ENCODE measurements at places on chromosomes 16 and 17.

GRCh38 chr16:66274335-66275110 is 92.0 kb upstream of the CDH5 start:
- no peak for DNase-seq

DNA sequence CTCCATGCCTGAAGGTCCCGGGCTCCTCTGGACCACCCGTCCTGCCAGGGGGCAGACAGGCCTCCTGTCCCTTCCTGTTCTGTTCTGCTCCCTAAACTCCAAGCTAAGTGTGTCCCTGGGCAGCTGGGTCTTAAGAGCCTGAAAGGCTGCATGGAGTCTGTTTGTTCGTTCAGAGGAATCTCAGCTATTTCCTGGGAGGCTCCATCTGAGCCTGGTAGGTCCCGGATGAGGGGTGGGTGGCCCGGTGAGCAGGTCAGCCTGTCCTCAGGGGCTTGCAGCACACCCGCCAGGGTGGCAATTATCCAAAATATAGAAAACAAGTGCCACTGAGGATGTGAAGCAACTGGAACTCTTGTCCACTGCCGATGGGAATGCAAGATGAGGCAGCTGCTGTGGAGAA is 12.6 kb downstream of the ACTG1 start:
- no peak for DNase-seq

DNA sequence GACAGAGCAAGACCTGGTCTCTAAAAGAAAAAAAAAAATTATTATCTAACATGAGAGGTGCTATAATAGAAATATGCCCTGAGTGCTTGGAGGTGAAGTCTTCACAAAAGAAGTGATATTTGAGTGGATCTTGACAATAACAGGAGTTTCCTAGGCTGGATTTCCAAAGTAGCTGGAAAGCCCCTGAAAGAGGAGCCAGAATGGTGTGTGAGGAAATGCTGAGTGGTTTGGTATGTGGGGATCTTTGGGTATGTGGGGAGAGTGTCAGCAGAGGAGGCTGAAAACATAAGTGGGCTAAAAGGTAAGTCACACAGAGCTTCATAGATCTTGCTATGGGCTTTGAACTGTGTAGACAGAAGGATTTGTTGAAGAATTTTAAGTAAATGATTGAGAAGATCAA is 100.1 kb downstream of the YPEL2 start:
- DNase-seq, result no peak

- no peak for DNase-seq
Observed at GRCh38 chr17:74571621-74572270, 4.4 kb upstream of the CD300H start.

GRCh38 chr17:82058230-82058854 is 6.6 kb downstream of the GPS1 start:
- no peak for DNase-seq

DNA sequence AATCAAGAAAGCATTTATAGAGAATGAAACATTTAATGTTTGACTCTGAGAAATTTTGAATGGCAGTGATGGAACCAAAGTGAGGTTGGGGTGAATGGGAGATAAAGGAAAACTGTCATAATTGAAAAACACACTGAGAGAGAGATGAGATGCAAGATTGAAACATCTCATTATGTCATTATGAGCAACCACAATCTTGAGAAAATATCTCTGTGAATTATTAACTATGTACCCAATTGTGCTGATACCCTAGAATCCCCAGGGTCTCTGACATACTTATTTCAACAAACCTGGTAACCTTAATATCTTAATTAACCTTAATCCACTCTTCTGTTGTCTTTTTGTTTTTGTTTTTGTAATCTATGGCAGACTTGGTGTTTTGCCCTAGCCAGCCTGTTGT is 143.5 kb upstream of the HLF start:
- no peak for DNase-seq

- DNase-seq, result no peak
Observed at GRCh38 chr17:82502207-82502606, 17.3 kb upstream of the FOXK2 start.

DNA sequence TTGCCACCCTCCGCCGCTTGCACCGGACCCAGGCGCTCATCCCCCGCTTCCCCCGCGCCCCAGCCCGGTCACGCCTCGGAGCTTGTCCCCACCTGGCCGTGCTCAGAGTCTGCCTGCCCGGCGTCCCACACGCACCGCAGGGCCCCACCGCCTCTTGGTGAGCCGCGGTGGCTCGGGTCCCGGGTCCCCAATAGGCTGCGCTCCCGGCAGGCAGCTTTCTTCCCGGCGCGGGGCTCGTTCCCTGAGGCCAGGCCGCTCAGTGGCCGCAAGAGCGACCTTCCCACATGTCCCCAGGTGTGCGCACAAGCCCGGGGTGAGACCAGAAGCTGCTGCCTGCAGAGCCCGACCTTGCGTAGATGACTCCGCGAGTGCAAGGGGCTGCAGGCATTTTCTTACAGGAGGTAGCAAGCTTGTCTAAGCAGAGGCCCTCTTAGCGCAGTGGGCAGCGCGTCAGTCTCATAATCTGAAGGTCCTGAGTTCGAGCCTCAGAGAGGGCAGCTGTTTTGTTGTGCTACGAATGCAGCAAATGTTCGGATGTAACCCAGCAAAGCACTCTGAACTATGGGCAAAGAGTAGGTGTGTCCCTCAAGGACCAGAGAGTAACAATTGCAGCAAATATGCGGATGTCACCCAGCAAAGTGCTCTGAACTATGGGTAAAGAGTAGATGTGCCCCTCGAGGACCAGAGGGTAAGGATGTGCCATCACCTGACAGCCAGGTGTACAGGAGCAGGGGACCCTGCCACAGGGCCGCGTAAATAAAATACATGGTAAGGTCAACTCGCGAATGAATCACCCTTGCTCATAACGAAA is 15.6 kb downstream of the TLE7 start:
- DNase-seq, result no peak

- no peak for DNase-seq
Observed at GRCh38 chr17:4721203-4722135, 9.8 kb upstream of the MED11 start.

- no peak for DNase-seq
Observed at GRCh38 chr17:57441270-57441600, 184.9 kb downstream of the MSI2 start.

DNA sequence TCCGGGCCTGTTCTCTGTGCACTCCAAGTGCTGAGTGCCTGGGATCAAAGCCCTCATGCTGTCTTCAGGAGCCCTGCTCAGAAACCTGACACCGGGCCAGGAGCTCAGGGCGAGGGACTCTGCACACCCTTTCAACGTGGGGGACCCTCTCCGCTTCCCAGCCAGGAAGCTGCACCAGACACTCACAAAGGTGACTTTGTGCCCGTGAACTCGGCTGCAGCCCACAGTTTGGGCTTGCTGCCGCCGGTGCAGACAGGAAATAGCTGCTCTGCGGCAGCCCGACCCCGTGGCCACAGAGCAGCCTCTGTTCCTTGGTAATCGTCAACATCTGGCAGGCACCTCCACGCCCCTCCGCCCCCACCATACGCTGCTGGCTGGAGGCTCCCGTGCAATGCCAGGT is 93.4 kb upstream of the METRNL start:
- no peak for DNase-seq

- no peak for DNase-seq
Observed at GRCh38 chr16:68206245-68206644, 29.7 kb downstream of the ESRP2 start.

- DNase-seq, result no peak
Observed at GRCh38 chr17:61492759-61493526, 40.7 kb downstream of the TBX4 start.

DNA sequence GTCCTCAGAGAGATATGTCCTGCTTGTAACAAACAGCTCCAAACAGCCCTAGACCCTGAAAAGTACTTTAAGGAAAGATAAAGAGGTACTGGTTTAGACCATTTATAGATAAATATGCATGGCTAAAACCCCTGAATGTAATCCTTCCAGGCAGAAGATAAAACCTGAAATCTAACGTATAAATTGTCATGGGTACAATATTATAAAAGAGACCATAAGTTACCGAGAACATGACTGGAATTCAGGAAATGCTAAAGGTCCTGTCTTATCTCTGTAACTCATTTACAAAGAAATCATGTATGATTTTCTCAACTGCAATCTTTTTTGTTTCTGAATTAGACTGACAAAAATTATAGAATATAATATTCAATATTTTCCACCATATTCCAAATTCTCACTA is 9.2 kb upstream of the KANSL1 start:
- DNase-seq, result no peak

GRCh38 chr17:56648806-56649205 is 55.3 kb downstream of the NOG start:
- DNase-seq, result no peak

DNA sequence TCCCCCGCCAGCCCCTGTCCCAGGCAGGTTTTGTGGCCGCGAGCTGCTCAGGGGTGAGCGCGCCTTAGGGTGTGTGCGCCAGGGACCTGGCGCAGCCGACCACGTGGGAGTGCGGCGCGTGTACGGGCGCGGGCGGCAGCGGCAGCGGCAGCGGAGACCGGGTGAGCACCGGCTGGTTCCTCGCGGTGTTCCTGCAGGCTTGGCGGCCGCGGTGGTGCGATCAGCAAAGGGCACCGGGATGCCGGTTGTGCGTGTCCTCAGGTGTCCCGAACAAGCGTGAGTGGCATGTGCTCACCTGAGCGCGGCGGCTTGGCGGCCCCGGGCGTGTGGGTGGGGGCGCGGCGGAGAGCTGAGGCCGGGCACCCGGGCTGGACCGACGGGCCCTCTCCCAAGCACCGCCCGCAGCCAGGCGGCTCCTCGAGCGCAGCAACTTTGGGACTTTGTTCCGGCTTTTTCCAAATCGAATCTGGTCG is 381 bp upstream of the HSD11B2 start:
- DNase-seq, result no peak

DNA sequence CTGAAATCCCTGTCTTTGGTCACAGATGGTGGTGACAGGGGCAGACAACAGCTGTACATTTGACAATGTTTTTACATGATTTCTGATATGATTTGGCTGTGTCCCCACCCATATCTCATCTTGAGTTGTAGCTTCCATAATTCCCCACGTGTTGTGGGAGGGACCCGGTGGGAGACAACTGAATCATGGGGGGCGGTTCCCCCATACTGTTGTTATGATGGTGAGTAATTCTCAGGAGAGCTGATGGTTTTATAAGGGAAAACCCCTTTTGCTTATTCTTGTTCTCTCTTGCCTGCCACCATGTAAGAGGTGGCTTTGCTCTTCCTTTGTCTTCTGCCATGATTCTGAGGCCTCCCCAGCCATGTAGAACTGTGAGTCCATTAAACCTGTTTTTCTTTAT is 353.9 kb downstream of the CPPED1 start:
- no peak for DNase-seq

- no peak for DNase-seq
Observed at GRCh38 chr16:11914210-11915113, 1.3 kb downstream of the GSPT1 start.

- DNase-seq, result no peak
Observed at GRCh38 chr16:88476817-88477397, 23.8 kb downstream of the ZFPM1 start.

DNA sequence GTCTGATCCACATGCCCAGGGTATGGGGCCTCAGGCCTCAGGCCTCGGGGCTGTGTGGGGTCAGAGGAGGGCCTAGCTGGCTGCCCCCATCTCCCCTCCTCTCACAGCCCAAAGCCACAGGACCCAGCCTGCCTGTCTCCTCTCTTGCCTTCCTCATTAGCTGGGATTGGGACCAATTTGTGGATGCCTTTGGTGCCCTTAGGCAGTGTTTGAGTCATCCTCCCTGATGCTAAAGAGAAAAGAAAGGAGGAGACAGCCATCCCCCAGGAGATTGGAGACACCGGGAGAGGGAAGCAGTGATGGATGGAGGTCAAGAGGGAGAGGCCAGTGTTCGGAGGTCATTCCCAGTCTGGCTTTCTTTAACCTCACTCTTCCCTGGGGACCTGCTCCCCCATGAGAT is 23.3 kb upstream of the NOG start:
- no peak for DNase-seq

DNA sequence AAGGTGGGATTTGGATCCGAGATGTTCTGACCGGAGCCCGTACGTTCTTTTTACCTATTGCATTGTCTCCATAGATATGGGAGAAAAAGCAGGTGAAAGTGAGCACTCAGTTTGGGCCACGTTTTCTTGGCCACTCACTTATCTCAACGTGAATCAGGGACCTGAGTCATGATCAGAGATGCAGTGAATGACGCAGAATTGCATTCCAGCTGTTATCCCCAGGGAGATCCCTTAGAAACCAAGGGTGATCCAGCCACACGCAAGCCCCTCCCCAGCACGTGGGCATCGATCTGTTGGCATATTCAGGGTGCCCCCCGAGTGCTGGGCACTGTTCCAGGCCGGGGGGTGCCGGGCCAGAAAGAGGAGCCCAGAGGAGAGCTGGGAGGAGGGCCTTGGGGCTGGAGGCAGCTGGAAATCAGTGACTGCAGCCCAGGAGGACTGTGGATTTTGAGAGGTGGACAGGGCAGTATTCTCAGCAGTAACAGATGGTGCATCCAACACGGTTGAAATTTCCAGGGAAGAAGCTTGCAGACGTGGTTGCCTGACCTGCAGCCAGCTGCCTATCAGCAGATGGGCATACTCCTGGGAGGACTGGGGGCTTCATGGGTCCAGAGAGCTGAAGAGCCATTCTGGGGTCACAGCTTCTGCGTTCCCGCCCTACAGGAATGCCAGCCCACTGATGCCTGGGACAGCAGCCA is 87.2 kb upstream of the CACNG5 start:
- DNase-seq, result no peak

GRCh38 chr17:52546493-52546892 is 388.0 kb upstream of the CA10 start:
- no peak for DNase-seq

GRCh38 chr16:980595-980854 is 1.0 kb upstream of the SOX8 start:
- DNase-seq, result no peak

- no peak for DNase-seq
Observed at GRCh38 chr16:20255002-20255401, 72.3 kb downstream of the GP2 start.

DNA sequence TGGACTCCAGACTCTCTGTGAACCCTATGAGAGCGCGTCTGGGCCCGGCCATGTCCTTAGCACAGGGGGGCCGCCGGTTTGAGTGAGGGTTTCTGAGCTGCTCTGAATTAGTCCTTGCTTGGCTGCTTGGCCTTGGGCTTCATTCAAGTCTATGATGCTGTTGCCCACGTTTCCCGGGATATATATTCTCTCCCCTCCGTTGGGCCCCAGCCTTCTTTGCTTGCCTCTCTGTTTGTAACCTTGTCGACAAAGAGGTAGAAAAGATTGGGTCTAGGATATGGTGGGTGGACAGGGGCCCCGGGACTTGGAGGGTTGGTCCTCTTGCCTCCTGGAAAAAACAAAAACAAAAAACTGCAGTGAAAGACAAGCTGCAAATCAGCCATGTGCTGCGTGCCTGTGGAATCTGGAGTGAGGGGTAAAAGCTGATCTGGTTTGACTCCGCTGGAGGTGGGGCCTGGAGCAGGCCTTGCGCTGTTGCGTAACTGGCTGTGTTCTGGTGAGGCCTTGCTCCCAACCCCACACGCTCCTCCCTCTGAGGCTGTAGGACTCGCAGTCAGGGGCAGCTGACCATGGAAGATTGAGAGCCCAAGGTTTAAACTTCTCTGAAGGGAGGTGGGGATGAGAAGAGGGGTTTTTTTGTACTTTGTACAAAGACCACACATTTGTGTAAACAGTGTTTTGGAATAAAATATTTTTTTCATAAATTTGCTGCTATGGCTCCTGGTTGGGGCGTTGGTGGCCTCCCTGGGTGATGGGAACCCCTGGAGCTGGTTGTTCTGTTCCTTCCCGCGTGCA is 23.1 kb downstream of the STAT5A start:
- no peak for DNase-seq

Measured in esophagus squamous epithelium (tissue), 5 donors.